Esophagus muscularis mucosa (tissue), 4 donors: ENCODE measurements at places on chromosomes 5 and 9. TPM values are rescaled to one million over a fixed set of nuclear protein-coding genes. Genes with fewer than 3 reads are reported as not detected.
A peak's percentile ranks its signal among the peaks of the same experiment; 100 is the strongest.

DNA sequence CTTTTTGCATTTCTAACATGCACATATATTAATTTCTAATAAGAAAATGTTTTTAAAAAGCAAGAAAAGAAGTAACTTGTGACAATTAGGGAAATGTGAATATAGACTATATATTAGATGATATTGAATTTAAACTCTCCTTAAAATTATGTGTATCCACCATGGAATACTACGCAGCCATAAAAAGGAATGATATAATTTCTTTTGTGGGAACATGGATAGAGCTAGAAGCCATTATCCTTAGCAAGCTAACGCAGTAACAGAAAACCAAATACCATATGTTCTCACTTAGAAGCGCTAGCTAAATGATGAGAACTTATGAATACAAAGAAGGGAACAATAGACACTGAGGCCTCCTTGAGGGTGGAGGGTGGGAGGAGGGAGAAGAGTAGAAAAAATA, 23.8 kb upstream of the AP3B1 start:
- no peak overlapping the region for H3K4me3 ChIP-seq
- DNase-seq = no peak
- H3K4me1 ChIP-seq = no peaks in the 10 kb centered on the region
- no peaks in the 10 kb centered on the region for H3K36me3 ChIP-seq
- H3K27me3 ChIP-seq = no peaks in the 10 kb centered on the region

GRCh38 chr9:131666774-131667173, 73.1 kb downstream of the RAPGEF1 start:
- no peaks in the 10 kb centered on the region for H3K27me3 ChIP-seq
- H3K36me3 ChIP-seq = no peaks in the 10 kb centered on the region
- H3K4me1 ChIP-seq = peaks cover 52% of the 10 kb centered on the region
- H3K4me3 ChIP-seq = no peak overlapping the region

The STPG3 gene
- not detected for total RNA-seq

The ANKRD18A gene
- not detected for total RNA-seq

DNA sequence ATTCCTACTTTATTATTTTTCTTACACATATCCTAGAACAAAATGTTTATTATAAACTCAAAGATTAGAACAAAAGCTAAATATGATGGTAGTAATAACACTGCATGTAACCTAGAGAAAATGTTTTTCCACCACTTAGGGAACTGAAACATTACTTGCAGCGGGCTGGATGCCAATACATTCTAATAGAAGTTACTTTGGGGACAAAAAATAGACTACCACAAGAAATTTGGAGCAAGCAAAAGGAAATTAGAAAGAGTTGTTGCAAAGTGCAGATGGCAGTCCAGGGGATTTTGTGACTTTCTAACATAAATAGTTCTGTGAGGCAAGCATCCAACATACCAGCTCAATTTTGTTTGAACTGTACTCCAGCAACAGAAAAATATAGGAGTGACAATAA, 255.3 kb upstream of the GRIN3A start:
- no peak for DNase-seq
- H3K36me3 ChIP-seq = no peaks in the 10 kb centered on the region
- H3K4me3 ChIP-seq = no peak overlapping the region

- peak; percentile 31 for DNase-seq
- no peak overlapping the region for H3K4me3 ChIP-seq
- H3K27me3 ChIP-seq = no peaks in the 10 kb centered on the region
- H3K27ac ChIP-seq = no peak overlapping the region
- no peaks in the 10 kb centered on the region for H3K36me3 ChIP-seq
- H3K4me1 ChIP-seq = no peaks in the 10 kb centered on the region
Observed at GRCh38 chr9:91664663-91665062, 241.0 kb upstream of the NFIL3 start.

The TMOD1 gene
- total RNA-seq = 68.4 TPM

- H3K36me3 ChIP-seq = peaks cover 3% of the 10 kb centered on the region
- no peak for DNase-seq
- no peak overlapping the region for H3K4me3 ChIP-seq
- H3K4me1 ChIP-seq = peaks cover 25% of the 10 kb centered on the region
- H3K27ac ChIP-seq = peak overlapping the region; percentile 29
- no peaks in the 10 kb centered on the region for H3K27me3 ChIP-seq
Observed at GRCh38 chr9:94822273-94822672, 95.8 kb downstream of the AOPEP start.

The NR5A1 gene
- total RNA-seq = 0.17 TPM

DNA sequence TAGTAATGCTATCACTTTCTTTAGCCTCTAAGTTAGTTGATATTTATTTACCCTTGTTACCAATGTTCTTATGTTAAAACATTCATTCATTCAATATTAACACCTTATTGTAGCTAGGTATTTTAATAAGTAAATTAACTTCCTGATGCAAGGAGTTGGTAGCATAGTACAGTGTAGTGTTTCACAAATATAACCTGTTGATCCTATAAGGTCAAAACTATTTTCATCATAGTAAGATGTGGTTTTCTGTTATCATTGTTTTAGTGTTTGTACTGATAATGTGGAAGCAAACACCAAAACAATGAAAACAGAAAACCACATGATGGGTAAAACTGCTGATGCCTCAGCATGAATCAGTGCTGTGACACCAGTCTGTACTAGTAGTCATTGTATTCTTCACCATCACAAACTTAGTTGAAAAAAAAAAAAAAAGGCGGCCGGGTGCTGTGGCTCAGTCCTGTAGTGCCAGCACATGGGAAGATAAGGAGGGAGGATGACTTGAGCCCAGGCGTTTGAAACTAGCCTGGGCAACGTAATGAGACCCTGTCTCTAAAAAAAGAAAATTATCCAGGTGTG, 36.5 kb downstream of the ZCCHC7 start:
- H3K36me3 ChIP-seq = peaks cover 16% of the 10 kb centered on the region
- no peak overlapping the region for H3K4me3 ChIP-seq
- no peak for DNase-seq
- no peaks in the 10 kb centered on the region for H3K27me3 ChIP-seq
- H3K4me1 ChIP-seq = no peaks in the 10 kb centered on the region

- H3K4me3 ChIP-seq = no peak overlapping the region
- H3K36me3 ChIP-seq = no peaks in the 10 kb centered on the region
- H3K27ac ChIP-seq = no peak overlapping the region
Observed at GRCh38 chr9:21210311-21210710, 3.4 kb upstream of the IFNA10 start.

The CTSL gene
- 93.3 TPM for total RNA-seq

The OLFM1 gene
- total RNA-seq = 18.7 TPM

The MARCOL gene
- not detected for total RNA-seq

DNA sequence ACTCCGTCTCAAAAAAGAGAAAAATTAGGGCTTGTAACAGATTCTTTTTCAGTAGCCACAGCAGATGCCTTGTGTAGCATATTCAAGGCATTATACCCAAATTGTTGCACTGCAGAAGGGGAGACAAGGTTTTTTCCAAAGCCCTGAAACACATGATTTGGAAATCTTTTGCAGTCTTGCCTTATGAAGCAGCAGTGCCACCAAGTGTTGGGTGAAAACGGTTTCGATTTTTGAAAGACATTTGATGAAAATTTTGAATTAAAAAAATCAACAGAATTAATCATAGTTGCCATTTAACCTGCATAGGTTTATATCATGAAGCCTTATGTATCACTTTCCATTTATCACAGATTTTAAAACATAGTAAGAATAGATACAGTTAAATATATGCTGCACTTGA, 479.5 kb downstream of the TAF11L14 start:
- no peak overlapping the region for H3K27ac ChIP-seq
- no peak for DNase-seq
- no peak overlapping the region for H3K4me3 ChIP-seq

The PDE8B gene
- 2.2 TPM for total RNA-seq

The PSMD5 gene
- total RNA-seq = 30.7 TPM

DNA sequence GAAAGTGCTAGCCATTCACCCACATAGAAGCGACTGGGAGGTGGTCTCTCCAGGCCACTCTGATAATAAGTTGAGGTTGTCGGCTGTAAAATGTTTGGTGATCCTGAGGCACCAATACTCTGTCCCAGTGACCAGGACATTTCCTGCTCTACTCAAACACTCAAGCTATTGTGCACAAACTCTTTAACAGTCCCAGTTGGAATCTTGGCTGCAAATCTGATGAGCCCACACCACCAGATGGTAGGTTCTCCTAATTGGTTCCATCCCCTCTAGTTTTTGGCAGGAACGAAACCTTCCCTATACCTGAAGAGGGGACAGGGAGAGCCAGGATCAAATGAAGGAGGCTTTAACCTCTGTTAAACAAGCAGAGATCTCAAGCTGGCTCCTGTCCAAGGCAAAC, 14.3 kb downstream of the GRIA1 start:
- no peak overlapping the region for H3K4me3 ChIP-seq
- no peaks in the 10 kb centered on the region for H3K4me1 ChIP-seq
- H3K27ac ChIP-seq = no peak overlapping the region
- no peaks in the 10 kb centered on the region for H3K27me3 ChIP-seq
- no peaks in the 10 kb centered on the region for H3K36me3 ChIP-seq

DNA sequence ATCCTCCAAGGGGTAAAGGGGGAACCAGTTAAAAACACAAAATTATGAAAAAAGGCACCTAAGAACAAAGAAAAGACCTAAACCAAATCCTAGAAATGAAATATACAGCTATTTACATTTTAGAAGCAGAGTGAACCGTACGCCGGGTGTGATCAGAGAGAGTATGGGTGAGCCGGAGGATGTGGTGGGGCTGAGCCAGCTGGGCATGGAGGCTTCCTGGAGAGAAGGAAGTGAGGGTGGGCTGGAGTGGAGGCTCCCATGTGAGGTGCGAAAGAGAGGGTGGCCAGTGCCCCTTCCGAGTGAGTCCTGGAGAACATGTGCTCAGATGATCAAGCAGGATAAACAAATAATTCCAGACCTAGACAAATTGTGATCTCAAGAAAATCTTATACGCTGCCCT, 111.6 kb downstream of the CACNA1B start:
- DNase-seq = no peak
- no peaks in the 10 kb centered on the region for H3K27me3 ChIP-seq
- no peaks in the 10 kb centered on the region for H3K36me3 ChIP-seq
- no peaks in the 10 kb centered on the region for H3K4me1 ChIP-seq

- no peak for DNase-seq
- no peak overlapping the region for H3K27ac ChIP-seq
- no peak overlapping the region for H3K4me3 ChIP-seq
- H3K4me1 ChIP-seq = no peaks in the 10 kb centered on the region
- H3K27me3 ChIP-seq = no peaks in the 10 kb centered on the region
Observed at GRCh38 chr5:123220621-123221146, 131.6 kb downstream of the PRDM6 start.

The SAP30L gene
- 54.9 TPM for total RNA-seq

The ISL1 gene
- total RNA-seq = not detected

DNA sequence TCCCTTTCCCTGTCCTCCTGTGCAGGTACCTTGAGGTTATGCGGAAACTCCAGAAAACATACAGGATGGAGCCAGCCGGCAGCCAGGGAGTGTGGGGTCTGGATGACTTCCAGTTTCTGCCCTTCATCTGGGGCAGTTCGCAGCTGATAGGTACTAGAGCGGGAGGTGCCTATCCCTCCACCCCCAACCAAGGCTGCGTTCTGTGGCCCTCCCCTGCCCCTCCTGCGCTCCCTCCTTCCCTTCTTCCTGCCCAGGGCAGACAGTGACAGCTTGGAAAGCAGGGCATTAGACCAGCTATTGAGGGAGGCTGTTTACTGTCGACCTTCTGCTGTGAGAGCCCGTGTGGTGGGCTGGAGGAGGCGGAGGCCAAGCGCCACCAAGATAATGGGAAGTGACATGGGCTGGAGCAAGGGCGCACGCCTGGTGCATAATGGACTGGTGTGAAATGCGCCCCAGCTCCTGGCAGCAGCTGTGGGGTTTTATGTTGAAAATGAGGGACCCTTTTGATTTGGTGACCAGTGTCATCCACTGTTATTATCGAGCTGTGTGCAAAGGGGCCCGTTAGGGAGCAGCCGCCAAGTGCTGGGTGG, 25.3 kb downstream of the PTPA start:
- peaks cover 37% of the 10 kb centered on the region for H3K4me1 ChIP-seq
- H3K4me3 ChIP-seq = no peak overlapping the region
- no peak for DNase-seq
- H3K36me3 ChIP-seq = peaks cover 48% of the 10 kb centered on the region
- no peak overlapping the region for H3K27ac ChIP-seq

DNA sequence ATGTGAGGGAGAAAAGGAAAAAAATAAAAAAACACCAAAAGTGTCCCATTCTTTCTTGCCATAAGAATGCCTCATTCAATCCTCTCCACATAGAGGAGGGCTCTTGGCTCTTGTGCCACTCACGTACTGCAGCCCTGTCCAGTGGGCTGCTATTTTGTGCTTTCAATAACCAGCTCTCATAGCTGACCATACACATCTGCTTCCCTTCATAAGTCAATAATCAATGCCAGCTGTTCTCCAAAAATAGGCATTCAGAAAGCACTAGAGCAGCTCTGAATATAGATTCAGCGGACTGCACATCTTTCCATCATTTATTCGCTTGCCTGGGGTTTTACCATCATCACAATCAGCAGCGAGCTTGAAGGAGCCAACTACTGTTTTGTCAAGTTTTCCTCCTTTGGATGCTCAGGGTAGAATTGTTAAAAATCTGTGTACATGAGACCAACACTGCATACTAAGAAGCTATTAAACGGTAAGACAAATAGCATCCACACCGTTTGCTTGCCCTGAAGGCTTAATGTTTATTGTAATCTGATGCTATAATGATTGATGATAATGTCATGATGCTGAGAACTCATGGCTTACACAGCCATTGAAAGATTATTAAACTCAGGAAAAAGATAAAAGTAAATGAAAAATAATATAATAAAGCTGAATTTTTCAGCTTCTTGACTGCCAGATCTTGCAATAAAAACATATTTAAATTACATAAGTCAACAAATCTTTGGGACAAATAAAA, 80.0 kb downstream of the OXCT1 start:
- DNase-seq = no peak
- no peak overlapping the region for H3K27ac ChIP-seq
- peaks cover 28% of the 10 kb centered on the region for H3K4me1 ChIP-seq
- no peak overlapping the region for H3K4me3 ChIP-seq
- no peaks in the 10 kb centered on the region for H3K36me3 ChIP-seq

The FGD3 gene
- total RNA-seq = 5.1 TPM

DNA sequence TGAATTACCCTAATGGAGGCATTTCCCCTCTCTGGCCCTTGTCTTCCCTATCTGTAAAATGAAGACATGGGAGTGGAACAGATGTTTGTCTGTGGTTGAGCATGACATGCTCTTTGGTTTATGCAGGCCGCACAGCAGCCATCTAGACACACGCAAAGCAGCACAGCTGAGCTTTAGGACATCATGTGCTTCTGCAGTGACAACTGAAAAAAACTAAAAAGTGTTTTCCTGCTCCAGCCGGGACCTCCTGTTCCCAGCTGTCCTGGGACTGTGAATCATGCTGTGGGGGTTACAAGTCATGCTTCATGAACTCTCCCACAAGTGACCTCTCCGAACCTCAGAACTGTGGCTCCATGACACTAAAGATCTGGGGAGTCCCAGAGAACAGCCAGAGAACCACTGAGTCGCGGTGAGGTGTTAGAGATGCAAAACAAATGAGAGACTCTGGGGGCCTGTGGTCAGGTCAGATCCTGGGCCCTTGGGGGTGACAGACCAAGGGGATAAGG, 1.7 kb downstream of the SMIM3 start:
- peak overlapping the region; percentile 95 for H3K27ac ChIP-seq
- no peak for DNase-seq
- H3K36me3 ChIP-seq = no peaks in the 10 kb centered on the region
- peaks cover 60% of the 10 kb centered on the region for H3K4me1 ChIP-seq

GRCh38 chr5:141420855-141421488, at the start of gene PCDHGA11:
Gene PCDHGA11, plus strand, starts transcription at chr5:141421051. Its CDS starts 177 bp downstream, at chr5:141421228.
- H3K4me3 ChIP-seq = peak within 1 kb of the TSS; percentile 47
